ENCODE measurements at places on chromosomes 1 and 21.

DNA sequence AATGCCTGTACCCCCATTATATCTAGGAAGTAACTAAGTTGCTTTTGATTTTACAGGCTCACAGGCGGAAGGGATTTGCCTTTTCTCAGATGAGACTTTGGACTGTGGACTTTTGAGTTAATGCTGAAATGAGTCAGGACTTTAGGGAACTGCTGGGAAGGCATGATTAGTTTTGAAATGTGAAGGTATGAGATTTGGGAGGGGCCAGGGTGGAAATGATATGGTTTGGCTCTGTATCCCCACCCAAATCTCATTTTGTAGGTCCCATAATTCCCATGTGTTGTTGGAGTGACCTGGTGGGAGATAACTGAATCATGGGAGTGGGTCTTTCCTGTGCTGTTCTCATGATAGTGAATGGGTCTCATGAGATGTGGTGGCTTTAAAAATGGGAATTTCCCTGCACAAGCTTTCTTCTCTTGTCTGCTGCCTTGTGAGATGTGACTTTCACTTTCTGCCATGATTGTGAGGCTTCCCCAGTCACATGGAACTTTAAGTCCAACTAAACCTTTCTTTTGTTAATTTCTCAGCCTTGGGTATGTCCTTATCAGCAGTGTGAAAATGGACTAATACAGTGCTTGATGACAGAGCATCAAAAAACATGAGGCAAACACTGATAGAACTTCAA, 1119.5 kb downstream of the PLA2G4A start:
- DNase-seq, result no peak

DNA sequence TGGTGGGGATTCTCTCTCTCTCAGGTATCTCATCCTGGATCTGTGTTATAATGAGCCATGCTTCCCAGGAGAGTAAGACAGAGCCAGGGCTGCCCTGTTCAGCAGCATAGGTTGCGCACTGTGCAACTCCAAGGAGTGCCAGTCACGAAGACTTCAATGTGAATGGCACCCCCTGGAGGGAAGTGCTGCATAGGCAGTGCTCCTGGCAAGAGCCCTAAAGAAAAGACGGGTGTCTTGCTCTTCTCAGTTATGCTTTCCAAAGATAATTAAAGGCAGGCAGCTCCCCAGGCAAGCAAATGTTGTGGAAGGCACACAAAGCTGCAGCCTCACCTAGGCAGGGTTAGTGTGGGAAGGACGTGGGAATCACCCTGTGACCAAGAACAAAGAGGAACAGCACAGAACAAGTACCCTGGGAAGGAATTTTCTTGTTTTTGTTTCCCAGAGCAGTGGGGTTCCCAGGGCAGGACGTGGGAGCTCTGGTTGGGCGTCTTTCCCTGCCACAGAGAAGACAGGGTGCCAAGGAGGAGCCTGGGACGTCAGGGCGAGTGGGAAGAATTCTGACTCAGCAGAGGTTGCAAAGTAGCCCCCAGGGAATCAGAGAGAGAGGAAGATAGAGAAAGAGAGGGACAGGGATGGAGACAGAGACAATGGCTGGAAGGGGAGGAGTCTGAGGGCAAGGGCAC, 120.9 kb downstream of the KCNN3 start:
- DNase-seq, result no peak

DNA sequence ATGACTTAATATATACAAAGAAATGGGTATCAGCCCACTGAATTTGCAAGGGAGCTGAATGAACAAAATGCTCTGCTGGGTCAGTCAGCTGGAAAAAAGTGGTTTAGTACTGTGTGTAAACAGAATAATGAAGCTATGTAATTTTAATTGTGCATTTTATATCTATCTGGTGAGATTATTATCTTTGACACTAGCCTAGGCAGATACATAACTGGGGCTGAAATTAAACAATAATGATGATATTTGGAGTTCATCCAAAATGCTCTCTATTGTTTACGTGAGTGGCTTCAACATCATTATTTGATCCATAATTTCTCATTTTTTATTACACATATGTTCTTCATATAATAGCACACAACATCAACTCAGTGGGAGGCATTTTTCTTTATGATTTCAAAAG, 208.5 kb upstream of the SNX7 start:
- DNase-seq, result no peak

DNA sequence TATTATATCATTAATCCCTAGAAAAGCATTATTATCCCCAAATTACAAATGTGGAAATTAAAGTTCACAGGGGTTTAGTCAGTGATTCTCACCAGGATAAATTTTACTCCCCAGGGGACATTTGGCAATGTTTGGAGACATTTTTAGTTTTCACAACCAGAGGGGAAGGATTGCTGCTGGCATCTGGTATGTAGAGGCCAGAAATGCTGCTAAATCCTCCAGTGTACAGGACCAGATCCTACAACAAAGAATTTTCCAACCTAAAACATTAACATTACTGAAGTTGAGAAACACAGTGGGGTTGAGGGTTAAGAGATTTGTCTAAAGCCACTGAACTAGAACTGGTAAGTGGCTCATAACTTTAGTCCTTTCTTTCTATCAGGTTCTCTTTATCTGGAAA, 162.0 kb upstream of the SYT6 start:
- DNase-seq, result no peak

GRCh38 chr1:28062806-28063205, 25.6 kb downstream of the EYA3 start:
- DNase-seq, result no peak

DNA sequence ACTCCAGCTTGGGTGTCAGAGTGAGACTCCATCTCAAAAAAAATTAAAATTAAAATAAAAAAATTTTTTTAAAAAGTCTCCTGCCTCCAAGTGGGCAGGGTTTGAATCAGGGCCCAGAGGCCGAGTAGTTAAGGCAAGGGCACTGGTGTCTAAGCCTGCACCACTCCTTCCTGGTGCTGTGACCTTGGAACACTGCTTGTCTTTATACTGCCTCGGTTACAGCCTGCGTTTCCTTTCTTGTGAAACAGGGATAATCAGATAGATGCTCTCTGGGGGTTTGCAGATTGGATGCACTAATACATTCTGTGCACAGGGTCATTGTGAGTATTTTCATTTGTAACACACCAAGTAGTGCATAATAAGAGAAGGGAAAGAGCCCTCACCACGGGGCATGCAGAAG, 58.4 kb upstream of the EFHD2 start:
- no peak for DNase-seq
